ENCODE measurements at places on chromosomes 4 and X. TPM values are rescaled to one million over a fixed set of nuclear protein-coding genes. Genes with fewer than 3 reads are reported as not detected.
A peak's percentile ranks its signal among the peaks of the same experiment; 100 is the strongest.

DNA sequence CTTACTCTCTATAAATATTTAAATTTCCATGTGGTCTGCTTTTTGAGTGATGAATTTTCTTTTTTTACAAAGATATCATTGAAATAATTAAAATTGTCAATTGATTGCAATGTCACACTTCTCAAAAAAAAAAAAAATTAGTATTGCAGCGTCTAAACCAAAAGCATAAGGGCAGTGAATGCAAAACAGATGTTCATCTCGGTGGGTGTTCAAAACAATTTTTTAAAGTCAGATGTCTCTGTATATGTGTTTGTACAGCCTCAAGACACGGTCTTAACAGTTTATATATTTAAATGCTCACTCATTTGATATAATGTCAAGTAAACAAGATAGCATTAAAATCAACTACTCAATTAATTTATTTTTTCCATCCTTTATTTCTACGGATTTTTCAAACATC, 52.3 kb downstream of the PALLD start:
- no peak for DNase-seq

- DNase-seq = peak; percentile 98
These were observed 25.9 kb downstream of the NOP14 start for GRCh38 chr4:2937146-2937857.

GRCh38 chrX:155841232-155841631, 39.9 kb upstream of the VAMP7 start:
- no peak for DNase-seq

The ABLIM2 gene
- 0.49 TPM for polyA plus RNA-seq

The GJB1 gene
- polyA plus RNA-seq = not detected

All from foreskin keratinocyte (primary cell).